ENCODE measurements at places on chromosomes 3 and 15. TPM values are rescaled to one million over a fixed set of nuclear protein-coding genes. Genes with fewer than 3 reads are reported as not detected.

The CAMKV gene
- 0.09 TPM for polyA plus RNA-seq

The LDHAL6B gene
- 0.13 TPM for polyA plus RNA-seq

The COL7A1 gene
- 10.6 TPM for polyA plus RNA-seq

The SAMMSON gene
- polyA plus RNA-seq = 0.28 TPM

The PLA2G4E gene
- 0.13 TPM for polyA plus RNA-seq

DNA sequence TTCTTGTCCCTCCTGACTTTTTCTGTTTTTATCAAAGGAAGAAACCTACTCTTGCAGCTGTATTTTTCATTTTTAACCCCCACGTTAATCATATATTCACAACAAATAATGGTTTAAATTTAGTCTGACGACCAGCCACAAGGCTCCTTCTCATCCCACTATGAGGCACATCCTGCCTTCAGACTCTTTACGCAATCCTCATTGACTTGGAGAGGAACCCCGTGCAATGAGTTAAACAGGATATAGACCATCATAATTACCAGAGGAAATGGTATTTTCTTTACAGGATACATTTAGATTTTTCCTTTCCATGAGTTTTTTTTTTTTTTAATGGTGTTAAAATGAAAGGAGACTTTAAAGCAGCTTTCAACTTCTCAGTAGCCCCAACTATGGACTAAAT lies 68.5 kb downstream of the WWTR1 start:
- DNase-seq = no peak

DNA sequence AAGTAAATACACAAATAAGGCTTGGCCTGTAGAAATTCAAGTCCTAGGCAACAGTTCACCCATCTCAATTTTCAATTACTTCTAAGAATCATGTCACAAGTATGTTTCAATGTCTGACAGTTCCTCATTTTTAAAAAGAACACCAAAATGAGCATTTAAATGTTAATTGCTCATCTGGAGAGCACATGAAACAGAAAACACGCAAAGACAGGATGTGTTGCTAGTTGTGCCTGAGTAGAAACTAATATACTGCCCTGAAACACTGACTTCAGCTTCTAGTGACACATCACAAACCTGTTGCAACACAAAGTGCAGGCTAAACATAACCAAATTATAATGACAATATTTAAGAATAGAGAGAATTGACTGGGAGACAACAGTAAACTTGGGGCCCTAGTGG lies 167.3 kb upstream of the THBS1 start:
- no peak for DNase-seq

GRCh38 chr3:6182476-6182875 lies 678.4 kb upstream of the GRM7 start:
- DNase-seq = no peak

- no peak for DNase-seq
Observed at GRCh38 chr3:126451511-126451910, 24.2 kb downstream of the ZXDC start.

GRCh38 chr15:58243070-58243469 lies 104.9 kb downstream of the AQP9 start:
- no peak for DNase-seq

DNA sequence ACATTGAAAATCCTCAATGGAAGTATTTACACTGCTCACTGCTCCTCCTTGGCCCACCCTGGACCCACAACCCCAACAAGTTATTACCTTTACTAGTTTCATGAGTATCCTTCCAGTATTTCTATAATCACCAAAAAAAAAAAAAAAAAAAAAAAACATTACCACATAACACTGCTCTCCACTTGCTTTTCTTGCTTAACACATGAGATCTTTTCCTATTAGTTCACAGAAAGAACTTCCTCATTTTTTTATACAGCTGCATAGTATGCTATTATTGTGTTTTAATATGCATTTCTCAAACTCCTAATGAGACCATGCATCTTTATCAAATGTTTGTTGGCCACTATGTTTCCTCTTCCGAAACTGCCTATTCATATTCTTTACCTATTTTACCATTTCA lies 14.6 kb downstream of the GABPB1 start:
- DNase-seq = no peak

DNA sequence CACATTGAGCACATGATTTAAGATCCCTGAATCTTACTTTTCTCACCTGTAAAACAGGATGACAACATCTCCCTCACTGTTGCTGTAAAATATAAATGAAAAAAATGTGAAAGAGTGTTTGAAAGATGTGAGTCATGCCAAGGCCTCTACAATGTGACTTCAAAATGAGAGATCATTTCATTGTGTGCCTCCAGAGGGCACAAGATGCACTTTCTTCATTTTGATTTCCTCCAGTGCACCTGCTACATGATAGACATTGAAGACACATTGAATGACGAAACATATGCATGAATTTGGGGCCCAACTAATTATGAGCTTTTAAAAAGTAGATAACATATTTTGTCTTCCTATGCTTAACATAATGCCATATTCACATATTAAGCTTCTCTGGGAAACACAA lies 170.3 kb downstream of the MOBP start:
- DNase-seq = no peak

DNA sequence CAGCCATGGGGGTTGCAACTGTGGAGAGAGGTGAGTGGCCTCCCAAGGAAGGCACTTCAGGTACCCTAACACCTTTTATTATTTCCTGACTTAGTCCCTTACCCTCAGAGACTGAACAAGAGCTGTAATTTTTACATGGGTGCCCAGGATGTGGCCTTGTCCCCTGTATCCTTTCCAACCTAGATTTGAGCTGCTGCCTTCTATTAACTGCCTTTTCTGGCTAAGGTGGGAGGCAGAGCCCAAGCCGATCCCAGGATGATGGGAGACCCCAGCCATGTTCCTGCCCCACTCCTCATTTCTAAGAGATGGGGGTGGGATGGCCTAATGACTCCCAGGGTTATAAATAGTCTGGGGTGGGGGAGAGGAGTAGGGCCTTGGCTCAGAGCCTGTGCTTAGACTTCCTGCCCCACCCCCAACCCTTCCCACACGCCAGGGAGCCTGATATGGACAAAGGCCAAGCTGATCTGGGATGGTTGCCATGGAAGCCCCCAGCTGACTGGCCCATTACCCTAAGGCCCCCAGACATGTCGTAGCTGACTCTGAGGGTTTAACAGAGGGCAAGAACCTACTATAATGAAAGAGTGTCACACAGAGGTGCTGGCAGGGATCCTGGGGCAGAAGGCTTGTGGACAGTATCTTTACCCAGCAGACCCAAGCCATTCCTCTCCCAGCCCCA lies 1.9 kb downstream of the KLHDC8B start:
- DNase-seq = peak; percentile 89

GRCh38 chr3:185549651-185550111 lies 2.7 kb downstream of the LIPH start:
- no peak for DNase-seq

GRCh38 chr3:151557068-151557840 lies 96.4 kb upstream of the IGSF10 start:
- DNase-seq = no peak

GRCh38 chr3:110414855-110415254 lies 656.8 kb upstream of the NECTIN3 start:
- no peak for DNase-seq

DNA sequence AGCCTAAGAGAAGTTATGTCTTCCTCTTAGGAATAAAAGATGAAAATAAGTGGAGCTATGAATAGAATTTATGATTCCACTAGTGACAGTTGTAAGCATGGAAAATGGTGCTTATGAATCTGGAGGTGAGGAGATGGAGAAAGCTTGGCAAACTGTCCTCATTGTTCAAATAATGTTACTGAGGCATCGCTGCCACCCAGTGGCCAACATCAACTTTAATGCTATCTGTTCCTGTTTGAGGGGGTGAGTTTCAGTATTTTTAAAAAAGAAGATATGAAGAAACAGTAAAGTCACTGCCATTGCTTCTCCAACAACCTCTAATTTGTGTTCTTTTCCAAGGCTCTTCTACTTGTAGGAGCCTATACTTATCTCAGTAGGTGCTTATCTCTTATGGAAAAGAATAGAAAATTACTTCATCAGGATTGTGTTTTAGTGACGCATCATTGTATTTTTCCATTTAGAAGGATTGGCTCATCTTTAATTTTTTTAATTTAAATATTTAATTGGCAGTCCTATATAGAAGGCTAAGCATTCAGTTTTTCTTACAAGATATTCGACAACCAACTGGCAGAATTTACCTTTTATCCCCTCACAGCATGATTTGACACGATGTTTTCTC lies 260.4 kb upstream of the P2RY1 start:
- DNase-seq = peak; percentile 33

GRCh38 chr3:128573160-128573559 lies 77.5 kb downstream of the RPN1 start:
- DNase-seq = no peak

GRCh38 chr15:57215881-57216280 lies 160.4 kb upstream of the CGNL1 start:
- no peak for DNase-seq

DNA sequence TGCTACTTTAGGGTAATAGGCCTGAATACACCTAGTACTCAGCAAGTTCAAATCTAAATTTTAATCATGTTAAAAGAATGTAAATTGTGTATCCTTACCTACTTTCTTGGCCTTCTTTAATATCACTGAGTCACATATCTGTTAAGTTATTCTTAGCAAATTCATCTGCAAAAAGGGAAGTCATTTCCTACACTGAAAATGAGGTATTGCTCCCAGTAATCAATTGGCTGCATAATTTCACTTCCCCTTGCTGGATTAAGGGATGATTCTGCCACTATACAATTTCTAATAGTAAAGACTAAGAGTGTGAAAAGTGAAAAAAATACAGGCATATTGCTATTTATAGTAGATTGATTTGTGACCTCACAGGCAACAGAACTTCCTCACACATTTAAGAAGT lies 47.8 kb downstream of the CCDC54 start:
- no peak for DNase-seq

DNA sequence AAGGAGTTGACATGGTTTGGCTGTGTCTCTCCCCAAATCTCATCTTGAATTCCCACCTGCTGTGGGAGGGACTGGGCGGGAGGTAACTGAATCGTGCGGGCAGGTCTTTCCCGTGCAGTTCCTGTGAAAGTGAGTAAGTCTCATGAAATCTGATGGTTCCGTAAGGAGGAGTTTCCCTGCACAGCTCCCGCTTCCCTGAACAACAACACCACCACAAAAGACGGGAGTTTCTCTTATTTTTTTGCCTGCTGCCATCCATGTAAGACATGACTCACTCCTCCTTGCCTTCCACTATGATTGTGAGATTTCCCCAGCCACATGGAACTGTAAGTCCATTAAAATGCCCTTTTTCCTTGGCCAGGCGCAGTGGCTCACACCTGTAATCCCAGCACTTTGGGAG lies 22.7 kb downstream of the XXYLT1 start:
- no peak for DNase-seq

DNA sequence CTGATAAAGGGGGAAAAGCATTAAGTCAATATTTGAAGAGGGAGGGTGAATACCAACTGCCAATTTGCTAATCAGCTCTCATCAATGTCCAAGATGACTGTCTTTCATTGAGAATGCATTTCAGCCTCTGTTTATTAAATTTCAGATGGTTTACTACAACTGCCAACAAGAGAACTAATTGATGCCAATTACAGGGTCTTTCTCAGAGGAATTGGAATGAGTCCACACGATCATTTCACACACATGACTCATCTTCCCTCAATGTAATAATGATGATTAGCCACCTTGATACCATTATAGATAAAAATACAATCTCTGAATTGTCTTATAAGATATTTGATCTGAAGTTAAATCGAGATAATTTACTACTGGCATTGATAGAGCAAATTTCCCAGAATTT lies 1274.4 kb downstream of the ROBO2 start:
- DNase-seq = no peak

DNA sequence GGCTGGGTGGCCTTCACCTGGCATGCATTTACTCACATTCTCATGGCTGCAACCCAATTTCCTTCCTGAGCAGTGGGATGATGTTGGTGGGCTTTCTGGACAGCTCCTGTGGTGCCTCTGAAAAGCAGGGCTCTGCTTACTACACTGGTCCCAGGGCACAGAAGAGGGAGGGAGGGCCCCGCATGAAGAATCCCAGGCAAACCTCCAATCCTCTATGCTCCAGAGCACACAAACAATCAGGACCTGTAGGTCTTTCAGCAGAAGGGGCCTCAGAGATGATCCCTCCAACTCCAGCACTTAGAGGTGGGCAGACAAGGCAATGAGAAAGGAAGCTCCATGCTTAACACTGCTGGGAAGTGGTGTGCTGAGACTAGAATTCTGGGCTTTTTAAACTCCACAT lies 231.7 kb upstream of the ICE2 start:
- DNase-seq = no peak

DNA sequence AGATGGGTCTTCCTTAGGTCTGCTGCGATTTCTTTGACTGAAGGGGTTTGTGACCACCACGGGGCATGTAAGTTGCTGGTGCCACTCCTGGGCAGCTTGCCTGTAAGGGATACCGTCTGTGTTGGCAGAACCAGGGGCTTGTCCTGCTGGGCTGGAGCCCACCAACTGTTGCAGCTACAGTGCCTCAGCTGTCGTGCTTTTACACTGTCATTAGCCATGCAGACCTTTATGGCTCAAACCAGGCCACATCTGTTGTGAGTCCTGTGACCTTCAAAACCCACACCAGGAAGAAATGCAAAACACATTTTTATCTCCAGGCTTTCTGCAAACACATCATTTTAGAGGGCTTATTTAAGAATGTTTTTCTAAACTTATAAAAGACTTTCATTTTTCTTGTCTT lies 168.7 kb downstream of the PTPRG start:
- no peak for DNase-seq

DNA sequence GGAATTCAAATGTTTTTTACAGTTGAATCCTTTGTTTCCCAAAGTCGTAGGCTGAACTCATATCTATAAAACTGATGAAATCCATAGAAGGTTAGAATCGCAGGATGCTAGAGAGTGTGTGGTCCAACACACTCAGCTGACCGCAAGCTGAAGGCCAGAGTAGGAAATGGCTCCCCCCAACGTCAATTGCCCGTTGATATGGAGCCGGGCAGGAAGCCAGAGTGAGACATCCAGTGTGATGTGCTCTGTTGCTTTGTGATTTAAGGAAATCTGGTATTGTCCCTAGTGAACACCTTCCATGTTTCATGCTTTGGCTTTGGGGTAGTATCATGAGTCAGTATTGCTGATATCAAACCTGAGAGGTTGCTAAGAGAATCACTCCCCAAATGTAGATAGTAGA lies 5.8 kb upstream of the MEX3B start:
- DNase-seq = no peak
